CD8-positive, alpha-beta memory T cell (primary cell): ENCODE measurements at places on chromosomes 3 and 15. TPM values are rescaled to one million over a fixed set of nuclear protein-coding genes. Genes with fewer than 3 reads are reported as not detected.

- DNase-seq: no peak
Observed at GRCh38 chr3:16066975-16067374, 107.5 kb upstream of the GALNT15 start.

- DNase-seq: no peak
Observed at GRCh38 chr15:45314960-45315359, 62.9 kb downstream of the SLC28A2 start.

OR5H6 gene
- polyA plus RNA-seq: not detected

FMN1 gene
- 0.09 TPM for polyA plus RNA-seq

DNA sequence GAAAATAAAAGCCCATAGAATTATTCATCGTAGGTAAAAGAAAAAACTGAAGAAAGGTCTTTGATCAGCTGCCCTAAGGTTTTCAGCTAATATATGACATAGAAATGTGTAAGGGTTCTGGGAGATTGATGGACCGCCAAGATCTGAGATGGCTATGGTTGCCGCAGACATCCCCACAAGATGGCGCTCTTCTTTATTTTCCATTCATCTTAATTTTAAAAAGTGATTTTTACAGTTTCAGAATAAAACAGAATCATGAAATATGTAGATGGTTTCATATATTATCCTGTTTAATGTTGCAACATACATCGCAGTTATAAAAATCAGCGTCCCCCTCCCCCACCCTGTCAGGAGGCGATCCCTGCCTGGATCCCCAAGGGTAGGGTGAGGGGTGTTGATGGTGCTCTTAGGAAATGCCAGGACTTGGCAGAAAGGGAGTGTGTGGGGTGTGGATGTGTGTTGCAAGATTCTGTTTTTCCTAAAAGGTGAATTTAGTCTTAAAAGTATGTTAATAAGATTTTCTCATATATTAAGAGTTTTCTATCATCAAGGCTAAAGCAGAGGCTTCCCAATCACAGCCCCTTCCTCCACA is 68.8 kb downstream of the ANXA2 start:
- no peak for DNase-seq

DNA sequence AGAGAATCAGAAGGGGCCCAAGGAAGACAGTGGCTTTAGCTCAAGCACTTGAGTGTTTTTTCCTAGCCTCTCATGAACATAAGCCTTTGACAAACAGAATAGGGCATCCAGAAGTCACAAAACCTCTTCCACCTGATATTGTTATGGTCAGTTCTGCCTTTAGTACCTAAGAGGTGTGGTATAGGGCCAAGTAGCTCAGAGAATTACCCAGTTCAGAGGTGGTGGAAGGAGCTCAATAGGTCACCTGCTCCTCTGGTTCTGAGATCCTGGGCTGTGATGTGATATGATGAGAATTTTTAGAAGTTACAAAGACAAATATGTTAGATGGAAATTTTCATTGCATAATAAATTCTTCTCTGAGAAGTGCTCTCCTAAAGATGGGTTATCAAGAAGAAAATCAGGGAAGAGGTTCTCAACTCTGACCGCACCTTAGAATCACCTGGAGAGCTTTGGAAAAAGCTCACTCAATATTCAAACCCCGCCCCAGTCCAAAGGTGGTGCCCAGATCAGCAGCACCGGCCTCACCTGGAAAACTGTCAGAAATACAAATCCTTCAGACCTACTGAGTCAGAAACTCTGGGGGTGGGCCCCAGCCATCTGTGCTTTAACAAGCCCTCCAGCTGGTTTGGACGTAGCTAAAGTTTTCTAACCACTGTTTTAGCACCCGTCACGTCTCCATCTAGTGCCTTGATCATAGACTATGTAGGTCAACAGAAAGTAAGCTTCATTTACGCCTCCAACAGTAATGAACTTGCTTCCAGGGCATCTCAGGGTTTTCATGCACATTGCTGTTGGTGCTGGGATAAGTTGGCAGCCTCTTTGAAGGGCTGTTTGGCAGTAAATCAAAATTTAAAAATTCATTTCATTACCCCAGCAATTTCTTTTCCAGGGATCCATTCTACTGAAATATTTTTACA is 101.3 kb downstream of the MYH15 start:
- no peak for DNase-seq

- no peak for DNase-seq
Observed at GRCh38 chr15:66161575-66162118, 91.9 kb downstream of the MEGF11 start.

ZPLD1 gene
- polyA plus RNA-seq: not detected

SPSB4 gene
- not detected for polyA plus RNA-seq

DNA sequence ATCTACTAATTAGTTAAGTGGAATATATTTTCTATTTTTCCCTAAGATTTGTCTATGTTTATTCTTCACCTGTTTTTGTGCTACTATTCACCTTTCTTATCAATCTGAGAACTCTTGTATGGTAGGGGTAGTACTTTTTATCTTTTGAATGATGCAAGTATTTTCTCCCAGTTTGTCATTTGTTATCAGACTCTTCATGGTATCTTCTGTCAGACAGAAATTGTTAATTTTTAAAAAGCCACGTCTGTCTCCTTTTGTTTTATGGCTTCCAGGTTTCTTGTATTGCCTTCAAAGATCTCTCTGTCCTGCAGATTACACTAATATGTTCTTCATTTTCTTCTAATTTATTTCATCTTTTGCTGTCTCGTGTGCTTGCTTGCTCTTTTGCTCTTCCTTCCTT is 184.3 kb downstream of the PCCB start:
- no peak for DNase-seq

- no peak for DNase-seq
Observed at GRCh38 chr15:65346856-65347598, 30.8 kb downstream of the IGDCC3 start.

PLSCR1 gene
- polyA plus RNA-seq: 40.8 TPM

- DNase-seq: peak; percentile 64
Observed at GRCh38 chr3:195537995-195538394, 5.1 kb downstream of the PPP1R2 start.

MED12L gene
- polyA plus RNA-seq: 0.02 TPM

DNA sequence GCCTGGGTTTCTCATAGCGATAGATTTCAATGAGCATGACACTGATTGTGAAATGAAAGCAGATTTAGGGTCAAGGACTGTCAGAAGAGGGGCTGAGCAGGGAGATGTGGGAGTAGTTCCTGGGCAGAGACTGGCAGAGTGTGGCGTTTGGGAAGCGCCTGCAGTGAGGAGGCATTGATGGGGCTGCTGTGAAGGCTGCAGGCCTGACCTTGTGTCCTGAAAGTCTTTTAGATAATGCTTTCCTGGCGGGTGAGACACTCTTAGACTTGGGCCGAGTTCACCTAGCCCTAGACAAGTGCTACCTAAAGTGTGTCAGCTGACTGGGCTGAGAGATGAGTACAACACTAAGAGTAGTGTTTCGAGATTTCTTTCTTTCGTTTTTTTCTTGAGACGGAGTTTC is 20.7 kb downstream of the USP13 start:
- no peak for DNase-seq

DNA sequence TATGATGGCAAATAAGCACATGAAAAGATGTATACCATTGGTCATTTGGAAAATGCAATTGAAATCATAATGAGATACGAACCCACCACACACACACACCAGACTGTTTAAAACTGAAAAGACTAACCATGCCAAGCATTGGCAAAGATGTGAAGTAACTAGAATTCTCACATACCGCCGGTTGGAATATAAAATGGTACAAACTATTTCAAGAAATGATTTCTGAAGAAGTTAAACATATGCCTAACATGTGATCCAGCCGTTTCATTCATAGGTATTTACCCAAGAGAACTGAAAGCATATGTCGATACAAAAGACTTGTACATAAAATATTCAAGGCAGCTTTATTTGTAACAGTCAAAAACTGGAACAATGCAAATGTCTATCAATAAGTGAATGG is 28.9 kb downstream of the HES1 start:
- no peak for DNase-seq

DNA sequence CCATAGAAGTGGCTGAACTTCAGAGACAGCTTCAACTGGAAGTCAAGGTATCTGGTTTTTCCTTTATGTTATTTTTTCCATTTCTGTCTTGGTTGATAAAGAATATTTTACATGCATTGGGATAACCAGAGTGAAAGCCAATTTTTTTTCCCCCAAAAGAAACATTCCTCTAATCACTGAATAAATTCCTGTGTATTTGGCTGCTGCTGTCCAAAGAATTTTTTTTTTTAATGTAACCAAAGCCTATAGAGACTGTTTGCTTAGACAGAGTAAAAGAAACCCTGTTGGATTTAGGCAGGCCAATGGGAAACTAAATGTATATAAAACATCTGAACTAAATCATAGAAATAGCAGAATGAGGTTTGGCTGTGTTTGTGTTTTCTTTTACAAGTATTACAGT is 75.2 kb downstream of the CGNL1 start:
- no peak for DNase-seq

NEK10 gene
- polyA plus RNA-seq: 0.07 TPM

- DNase-seq: no peak
Observed at GRCh38 chr3:24589931-24590880, 95.6 kb upstream of the THRB start.

MKRN2OS gene
- not detected for polyA plus RNA-seq

DNA sequence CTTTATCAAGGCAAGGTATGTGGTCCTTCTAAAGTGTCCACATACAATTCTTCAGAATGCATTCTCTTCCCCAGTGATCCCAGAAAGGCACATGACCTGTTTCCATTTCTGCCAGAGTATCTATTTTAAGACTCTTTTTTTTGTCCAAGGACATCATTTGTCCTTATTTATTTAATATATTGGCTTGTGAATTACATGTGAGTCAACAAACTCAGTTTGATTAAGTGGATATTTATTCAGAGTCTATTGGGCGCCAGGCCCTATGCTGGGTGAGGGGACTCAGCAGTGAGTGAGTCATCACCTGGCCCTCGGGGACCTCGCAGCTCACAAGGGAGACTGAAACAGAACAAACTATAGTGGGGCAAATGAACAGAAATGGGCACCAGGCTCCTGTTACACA is 136.8 kb downstream of the SNRK start:
- DNase-seq: no peak

DNA sequence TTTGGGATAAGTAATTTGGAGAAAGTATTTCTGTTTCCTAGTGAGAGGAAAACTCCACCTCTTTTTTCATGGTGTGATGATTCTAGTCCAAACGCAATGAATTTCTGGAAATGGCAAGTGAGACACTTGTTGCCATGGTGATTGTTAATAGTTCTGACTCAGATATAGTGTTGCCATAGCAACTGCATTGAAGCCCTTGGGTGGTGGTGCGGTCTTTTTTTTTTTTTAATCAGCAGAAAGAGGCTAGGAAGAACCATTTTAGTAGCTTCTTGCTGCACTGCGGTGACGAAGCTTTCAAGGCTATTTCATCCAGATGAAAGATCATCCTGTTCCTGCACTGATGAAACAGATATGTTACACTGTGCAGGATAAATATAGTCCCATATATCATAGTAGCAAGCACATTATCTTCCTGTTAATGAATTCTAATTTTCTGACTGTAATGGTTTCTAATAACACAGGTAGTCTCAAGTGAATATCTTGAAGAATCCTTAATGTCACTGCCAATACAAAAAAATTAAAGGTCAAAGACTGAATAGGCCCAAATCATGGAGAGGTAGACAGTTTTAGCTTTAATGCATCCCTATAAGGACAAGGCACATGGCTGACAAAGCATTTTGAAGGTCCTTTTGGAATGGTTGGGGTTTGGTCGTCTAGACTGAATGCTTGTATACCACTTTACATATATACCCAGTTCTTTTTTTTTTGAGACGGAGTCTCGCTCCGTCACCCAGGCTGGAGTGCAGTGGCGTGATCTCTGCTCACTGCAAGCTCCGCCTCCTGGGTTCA is 125.1 kb upstream of the ZBTB20 start:
- no peak for DNase-seq

DNA sequence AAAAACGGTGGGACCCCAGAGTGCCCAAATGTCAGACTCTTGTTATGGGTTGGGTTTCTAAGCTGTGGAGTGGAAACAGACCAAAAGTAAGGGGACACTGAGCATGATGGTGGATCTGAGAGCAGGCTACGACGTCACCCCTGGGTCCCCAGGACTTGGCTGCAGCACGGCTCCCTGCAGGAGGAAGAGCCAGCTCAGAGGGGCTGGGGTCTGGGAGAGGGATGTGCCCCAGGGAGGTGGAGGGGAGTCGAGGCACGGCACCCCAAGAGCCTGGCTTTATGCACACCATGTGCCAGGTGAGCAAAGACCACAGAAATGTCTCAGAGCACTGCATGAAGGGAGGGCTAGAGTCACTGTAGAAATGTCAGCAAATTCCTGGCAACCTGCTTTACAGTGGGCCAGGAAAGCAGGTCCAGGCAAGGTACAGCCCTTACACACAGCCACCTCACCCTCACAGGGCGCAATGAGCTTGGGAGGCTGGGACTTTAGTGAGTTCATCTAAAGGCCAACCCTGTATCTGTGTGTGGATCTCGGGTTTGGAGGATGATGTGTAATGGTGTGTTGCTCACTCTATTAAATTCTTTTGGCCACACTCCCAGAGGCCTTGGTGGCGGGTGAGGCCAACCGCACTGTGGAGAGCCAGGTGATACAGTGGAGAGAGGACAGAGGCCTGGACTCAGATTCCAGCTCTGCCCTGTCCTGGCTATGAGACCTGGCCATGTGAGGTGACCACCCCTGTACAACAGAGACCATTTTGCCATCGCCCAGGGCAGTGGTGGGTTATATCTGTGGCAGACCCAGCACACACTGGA is 14.1 kb downstream of the CTSH start:
- DNase-seq: no peak

GHSR gene
- not detected for polyA plus RNA-seq
